ENCODE measurements at places on chromosomes 13 and 19. TPM values are rescaled to one million over a fixed set of nuclear protein-coding genes. Genes with fewer than 3 reads are reported as not detected.

- DNase-seq: no peak
- H3K27me3 ChIP-seq: no peaks in the 10 kb centered on the region
- no peaks in the 10 kb centered on the region for H3K4me1 ChIP-seq
- H3K4me3 ChIP-seq: no peak overlapping the region
- no peak overlapping the region for H3K27ac ChIP-seq
Measured at GRCh38 chr13:88552966-88553365, 881.8 kb downstream of the SLITRK5 start.

POMP gene
- 131 TPM for total RNA-seq

BEST2 gene
- total RNA-seq: not detected

- no peaks in the 10 kb centered on the region for H3K4me1 ChIP-seq
- no peak overlapping the region for H3K27ac ChIP-seq
- no peaks in the 10 kb centered on the region for H3K36me3 ChIP-seq
- no peaks in the 10 kb centered on the region for H3K27me3 ChIP-seq
Measured at GRCh38 chr13:88000239-88000638, 329.1 kb downstream of the SLITRK5 start.

GRCh38 chr13:43880926-43881325 is 1.2 kb downstream of the LACC1 start:
- no peak overlapping the region for H3K4me3 ChIP-seq
- H3K27ac ChIP-seq: no peak overlapping the region
- no peak for DNase-seq
- H3K4me1 ChIP-seq: peaks cover 14% of the 10 kb centered on the region

GRCh38 chr13:113724780-113725315 is 34.2 kb upstream of the TMEM255B start:
- no peaks in the 10 kb centered on the region for H3K36me3 ChIP-seq
- H3K4me3 ChIP-seq: peak overlapping the region; percentile 49
- DNase-seq: peak; percentile 79
- H3K27me3 ChIP-seq: no peaks in the 10 kb centered on the region
- H3K4me1 ChIP-seq: peaks cover 16% of the 10 kb centered on the region

- H3K27ac ChIP-seq: no peak overlapping the region
- peaks cover 3% of the 10 kb centered on the region for H3K36me3 ChIP-seq
- no peak for DNase-seq
- H3K27me3 ChIP-seq: no peaks in the 10 kb centered on the region
- H3K4me1 ChIP-seq: no peaks in the 10 kb centered on the region
Measured at GRCh38 chr19:4446704-4447200, 10.8 kb downstream of the UBXN6 start.

Measured in CD8-positive, alpha-beta memory T cell (primary cell).